ENCODE measurements at places on chromosomes 1 and 21.

DNA sequence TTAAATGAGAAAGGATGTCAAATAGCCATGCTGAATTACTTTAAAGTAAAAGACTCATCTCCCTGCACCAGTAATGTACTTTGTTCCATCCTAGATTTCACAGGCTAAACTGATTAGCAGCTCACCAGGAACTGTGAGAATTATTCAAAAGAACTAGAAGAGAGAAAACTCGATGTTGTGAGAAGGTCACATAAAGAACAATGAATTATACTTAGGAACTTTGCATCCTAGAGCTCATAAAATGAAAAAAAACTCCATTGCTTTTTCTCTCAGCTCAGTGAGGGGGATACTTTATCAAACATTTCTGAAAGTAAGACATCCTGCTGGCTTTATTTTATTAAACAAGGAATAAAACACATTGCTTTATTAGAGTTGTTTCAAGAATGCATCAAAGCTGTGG lies 278.5 kb downstream of the MRPL39 start:
- DNase-seq = no peak

DNA sequence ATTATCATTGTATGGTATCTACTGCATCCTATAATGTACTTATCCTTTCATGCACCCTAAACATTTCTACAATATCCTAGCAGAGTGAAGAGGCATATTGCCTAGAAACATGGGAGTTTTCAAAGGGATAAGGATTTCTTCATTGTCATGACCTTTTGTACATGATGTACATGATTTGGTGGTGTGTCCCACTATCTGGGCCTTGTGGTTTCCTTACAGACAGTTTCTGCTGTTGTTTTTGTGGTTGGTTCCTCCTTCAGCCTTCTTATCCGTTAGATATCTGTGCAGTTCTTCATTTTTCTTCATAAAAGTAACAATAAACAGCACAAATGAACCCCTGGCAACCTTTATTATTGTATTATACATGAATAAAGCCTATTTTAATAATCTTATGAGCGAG lies 70.4 kb upstream of the BACH1 start:
- DNase-seq = no peak

GRCh38 chr1:177119311-177119710 lies 45.2 kb downstream of the ASTN1 start:
- no peak for DNase-seq

GRCh38 chr1:113893267-113893666 lies 5.9 kb upstream of the BCL2L15 start:
- no peak for DNase-seq

GRCh38 chr1:167263819-167264464 lies 43.3 kb downstream of the POU2F1 start:
- DNase-seq = no peak

DNA sequence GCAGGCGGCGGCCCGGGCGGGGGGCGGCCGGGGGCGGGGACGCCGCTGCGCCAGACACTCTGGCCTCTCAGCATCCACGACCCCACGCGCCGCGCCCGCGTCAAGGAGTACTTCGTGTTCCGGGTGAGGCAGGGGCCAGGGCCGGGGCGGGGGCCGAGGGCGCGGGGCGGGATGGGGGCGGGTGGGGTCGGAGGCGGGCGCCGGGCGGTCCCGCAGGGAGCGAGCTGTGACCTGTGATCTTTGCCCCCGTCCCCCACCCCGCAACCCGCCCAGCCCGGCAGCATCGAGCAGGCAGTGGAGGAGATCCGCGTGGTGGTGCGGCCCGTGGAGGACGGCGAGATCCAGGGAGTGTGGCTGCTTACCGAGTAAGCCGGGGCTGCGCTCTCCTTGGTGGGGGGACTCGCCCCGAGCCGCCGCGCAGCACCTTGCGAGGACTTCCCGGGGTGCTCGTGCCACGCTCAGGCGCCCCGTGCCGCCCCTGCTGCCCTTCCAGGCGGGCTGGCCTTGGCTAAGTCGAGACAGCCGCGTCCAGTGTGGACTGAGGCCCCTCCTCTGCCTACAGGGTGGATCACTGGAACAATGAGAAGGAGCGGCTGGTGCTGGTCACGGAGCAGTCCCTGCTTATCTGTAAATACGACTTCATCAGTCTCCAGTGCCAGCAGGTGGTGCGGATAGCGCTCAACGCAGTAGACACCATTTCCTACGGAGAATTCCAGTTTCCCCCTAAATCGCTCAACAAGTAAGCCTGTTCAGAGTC lies 514 bp downstream of the TPRG1L start:
- DNase-seq = peak; percentile 32

GRCh38 chr21:41511858-41512257 lies 3.9 kb upstream of the TMPRSS2 start:
- DNase-seq = no peak

GRCh38 chr1:117416004-117416403 lies 48.8 kb downstream of the MAN1A2 start:
- DNase-seq = no peak

GRCh38 chr1:43938892-43939587 lies 5.4 kb downstream of the ARTN start:
- no peak for DNase-seq

GRCh38 chr1:183051546-183051945 lies 28.3 kb downstream of the LAMC1 start:
- DNase-seq = no peak

GRCh38 chr1:203324105-203325025 lies 19.0 kb downstream of the BTG2 start:
- no peak for DNase-seq

DNA sequence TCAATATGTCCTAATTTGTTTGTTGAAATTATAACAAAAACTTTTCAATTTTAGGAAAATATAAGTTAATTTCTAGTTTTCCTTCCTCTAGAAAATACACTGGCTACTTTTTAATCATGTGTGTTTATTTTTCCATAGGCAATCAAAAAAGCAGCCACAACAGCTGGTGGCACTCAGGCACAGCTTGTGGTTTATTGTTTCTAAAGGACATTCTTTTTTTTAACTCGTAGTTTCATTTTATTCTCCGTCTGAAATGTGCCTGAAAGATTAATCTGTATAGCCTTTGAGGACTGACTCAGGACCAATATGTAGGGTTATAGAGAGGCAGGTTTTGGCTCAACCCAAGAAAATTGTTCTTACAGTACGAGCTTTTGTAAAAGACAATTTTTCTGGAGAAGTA lies 20.7 kb upstream of the STX12 start:
- no peak for DNase-seq

GRCh38 chr1:173042806-173043205 lies 7.9 kb downstream of the TNFSF18 start:
- DNase-seq = no peak

DNA sequence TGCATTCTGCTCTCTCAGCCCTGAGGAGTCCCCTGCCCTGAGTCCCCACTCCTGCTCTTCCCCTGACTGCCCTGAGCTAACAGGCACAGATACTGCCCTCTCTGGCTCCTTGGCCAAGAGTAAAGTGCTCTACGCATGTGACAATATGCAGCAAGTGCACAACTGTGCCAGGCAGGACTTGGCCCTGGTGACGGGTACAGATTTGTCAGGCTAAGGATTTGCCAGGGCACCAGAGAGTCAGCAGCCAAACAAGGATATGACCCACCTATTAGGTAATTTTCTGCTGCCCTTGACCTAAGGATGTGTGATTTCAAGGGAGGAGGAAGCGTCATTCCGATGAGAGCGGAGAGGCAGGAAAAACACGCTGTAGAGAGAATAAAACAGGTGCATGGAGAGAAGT lies 339.0 kb downstream of the PTPRU start:
- no peak for DNase-seq

GRCh38 chr1:218247339-218247738 lies 37.8 kb upstream of the RRP15 start:
- no peak for DNase-seq

DNA sequence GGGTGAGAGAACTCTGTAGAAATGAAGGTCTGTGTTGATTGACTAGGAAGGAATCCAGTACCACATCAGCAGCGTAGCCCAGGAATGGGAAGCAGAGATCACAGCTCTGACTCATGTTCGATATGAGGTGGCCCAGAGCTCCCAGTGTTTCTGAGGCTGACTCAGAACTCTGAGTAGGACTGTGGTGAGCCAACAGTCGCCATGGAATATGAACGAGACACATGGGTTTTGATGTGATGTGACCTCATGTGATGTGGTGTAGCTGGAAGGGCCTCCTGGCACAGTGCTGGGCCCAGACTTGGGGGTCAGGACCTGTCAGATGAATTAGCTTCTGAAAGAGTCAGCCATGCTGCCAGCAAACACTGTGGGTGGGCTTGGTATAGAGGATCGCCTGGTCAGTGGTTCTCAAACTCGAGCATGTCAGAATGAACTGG lies 237.0 kb downstream of the MRPL39 start:
- DNase-seq = no peak

DNA sequence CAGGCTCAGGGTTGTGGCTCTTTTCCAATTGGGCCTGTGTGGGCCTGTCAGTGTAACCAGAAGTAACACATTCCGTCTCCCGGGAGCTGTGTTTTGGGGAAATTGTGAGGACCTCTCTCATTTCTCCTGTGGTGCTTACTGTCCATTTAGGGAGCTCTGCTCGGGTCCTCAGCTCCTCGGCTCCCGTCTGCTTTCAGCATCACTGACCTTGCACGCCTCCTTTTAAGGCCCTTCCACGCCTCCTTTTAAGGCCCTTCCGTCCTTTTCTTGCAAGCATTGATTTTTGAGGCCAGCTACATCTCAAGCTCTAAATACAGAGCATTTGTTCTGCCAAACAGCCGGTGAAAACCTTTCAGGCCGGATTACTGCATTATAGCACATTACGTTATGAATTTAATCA lies 9.7 kb downstream of the CA6 start:
- no peak for DNase-seq

DNA sequence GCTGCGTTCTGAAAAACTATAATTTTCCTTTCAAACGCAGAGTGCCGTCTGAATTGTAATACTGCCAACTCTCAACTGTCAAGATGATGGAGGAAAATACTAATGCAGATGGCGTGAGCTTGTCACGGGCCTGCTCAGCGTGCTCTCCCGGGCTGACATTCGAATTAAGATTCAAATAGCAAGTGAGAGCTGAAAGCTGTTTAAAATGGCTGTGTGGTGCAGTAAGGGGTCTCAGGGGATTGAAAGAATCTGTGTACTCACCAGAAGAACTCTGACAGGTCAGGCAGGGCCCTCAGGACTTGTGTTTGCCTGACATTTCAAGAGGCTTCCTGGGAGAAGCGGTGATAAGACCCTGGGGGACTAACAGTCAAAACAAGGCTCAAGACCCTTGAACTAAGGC lies 33.1 kb downstream of the ZMYND12 start:
- DNase-seq = no peak

DNA sequence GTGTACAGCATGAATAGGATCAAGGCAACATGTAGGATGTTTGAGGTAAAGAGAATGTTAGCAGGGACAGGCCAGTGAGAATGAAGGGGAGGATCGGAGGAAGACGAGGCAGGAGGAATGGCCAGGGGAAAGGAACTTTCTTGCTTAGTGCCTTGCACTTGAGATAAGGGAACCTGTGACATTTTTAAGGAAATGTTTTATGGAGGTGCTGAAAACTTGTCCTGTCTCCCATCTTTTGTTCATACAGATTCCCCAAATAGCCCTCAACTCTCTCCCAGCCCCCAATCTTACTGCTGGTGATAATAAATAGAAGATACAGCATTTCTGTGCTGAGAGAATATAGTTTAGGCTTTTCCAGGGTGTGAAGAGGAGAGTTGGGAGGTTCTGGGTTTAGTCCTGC lies 13.6 kb downstream of the ATP8B2 start:
- no peak for DNase-seq

GRCh38 chr1:46653405-46653958 lies 14.7 kb downstream of the ATPAF1 start:
- no peak for DNase-seq

DNA sequence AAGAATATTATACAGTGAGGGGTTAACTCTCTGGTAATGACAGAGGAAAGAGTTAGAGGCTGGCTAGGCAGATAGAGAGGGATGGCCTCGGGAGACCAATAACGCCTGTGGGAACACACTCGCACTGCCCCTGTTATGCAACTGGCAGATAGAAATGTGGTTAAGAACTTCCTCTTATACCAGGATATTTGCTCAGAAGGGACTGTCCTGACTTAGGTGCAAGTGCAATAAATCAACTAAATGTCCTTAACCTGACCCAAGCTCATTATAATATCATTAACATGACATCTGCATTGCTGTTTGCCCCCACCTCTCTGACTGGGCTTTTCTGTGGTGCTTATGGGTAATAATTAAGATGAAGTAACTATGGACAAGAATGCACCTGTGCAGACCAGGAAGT lies 1518.0 kb downstream of the NCAM2 start:
- no peak for DNase-seq

GRCh38 chr1:47181095-47181954 lies 8.5 kb downstream of the PDZK1IP1 start:
- no peak for DNase-seq

- DNase-seq = no peak
Observed at GRCh38 chr1:219913005-219913770, 15.2 kb downstream of the SLC30A10 start.

DNA sequence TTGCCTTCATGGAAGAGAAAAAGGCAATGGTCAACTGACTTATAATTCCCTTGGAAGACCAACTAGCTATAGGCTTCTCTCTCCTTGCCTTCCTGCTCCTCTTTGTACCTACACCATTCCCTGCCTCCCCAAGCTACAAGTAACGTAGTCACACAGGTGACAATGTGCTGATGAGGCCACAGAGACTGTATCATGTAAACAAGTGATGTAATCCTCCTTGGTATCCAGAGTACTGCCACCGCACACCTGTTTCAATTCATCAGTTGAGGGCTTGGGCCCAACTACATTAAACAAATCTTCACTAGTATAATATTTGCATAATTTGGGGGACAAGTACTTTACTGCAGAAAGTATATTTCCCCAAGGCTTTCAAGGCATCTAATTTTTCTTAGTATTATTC lies 76.4 kb upstream of the SCYL3 start:
- DNase-seq = no peak

GRCh38 chr1:61427510-61427909 lies 297.4 kb downstream of the TM2D1 start:
- no peak for DNase-seq

GRCh38 chr1:1430114-1430982 lies 5.1 kb upstream of the VWA1 start:
- no peak for DNase-seq

DNA sequence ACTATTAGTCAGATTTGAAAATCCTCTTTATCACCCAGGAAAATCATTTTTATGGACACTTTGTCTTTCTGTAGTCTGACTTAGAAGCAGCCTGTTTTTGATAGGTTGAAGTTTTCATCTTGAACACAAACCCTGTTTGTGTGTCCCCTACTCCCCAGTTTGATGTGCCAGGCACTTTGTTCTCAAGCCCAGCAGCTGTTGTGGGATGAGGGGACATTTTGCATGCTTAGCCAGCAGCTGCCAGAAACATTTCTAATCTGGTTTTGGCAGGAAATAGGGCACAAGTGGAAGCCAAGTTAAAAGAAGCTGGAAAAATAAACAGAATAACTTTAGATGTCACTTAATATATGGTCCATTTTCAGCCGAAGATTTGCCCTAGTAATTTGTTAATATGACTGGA lies 29.9 kb downstream of the ACTN2 start:
- no peak for DNase-seq

GRCh38 chr1:9689011-9689706 lies 37.6 kb downstream of the PIK3CD start:
- DNase-seq = peak; percentile 76

- DNase-seq = peak; percentile 62
Observed at GRCh38 chr1:10510520-10511493, 36.1 kb downstream of the PEX14 start.

GRCh38 chr1:75630998-75631397 lies 20.1 kb upstream of the SLC44A5 start:
- DNase-seq = no peak

- DNase-seq = no peak
Observed at GRCh38 chr21:20661745-20662422, 336.3 kb upstream of the NCAM2 start.

Measured in effector memory CD8-positive, alpha-beta T cell (primary cell).